ENCODE measurements at places on chromosomes 12 and 14. TPM values are rescaled to one million over a fixed set of nuclear protein-coding genes. Genes with fewer than 3 reads are reported as not detected.

Gene RNASE7
- not detected for total RNA-seq

Gene DDX54
- total RNA-seq: 66.1 TPM

DNA sequence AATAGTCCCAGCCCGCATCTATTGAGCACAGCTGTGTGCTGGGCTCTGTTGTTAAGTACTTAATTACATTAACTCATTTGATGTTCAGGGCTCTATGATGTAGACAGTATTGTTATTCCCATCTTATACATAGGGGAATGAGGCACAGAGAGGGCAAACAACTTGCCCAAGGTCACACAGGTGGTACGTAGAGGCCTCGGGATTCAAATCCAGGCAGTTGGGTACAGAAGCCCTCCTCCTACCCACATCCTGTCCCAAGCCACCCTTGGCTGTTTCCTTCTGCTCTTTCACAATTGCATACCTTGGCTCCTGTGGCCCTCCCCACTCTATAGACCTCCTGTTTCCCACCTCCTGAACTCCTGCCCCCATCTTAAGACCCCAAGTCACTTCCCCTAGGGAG is 10.0 kb upstream of the GPR68 start:
- peak overlapping the region; percentile 87 for H3K4me3 ChIP-seq
- H3K27ac ChIP-seq: no peak overlapping the region
- no peak for DNase-seq
- peaks cover 34% of the 10 kb centered on the region for H3K27me3 ChIP-seq

- H3K27ac ChIP-seq: no peak overlapping the region
- H3K36me3 ChIP-seq: no peaks in the 10 kb centered on the region
- DNase-seq: no peak
- H3K4me3 ChIP-seq: no peak overlapping the region
- H3K27me3 ChIP-seq: peaks cover 3% of the 10 kb centered on the region
- H3K4me1 ChIP-seq: peaks cover 11% of the 10 kb centered on the region
Measured at GRCh38 chr12:115233891-115234543, 550.0 kb upstream of the TBX3 start.

GRCh38 chr14:52073251-52073650 is 4.4 kb upstream of the NID2 start:
- no peak overlapping the region for H3K27ac ChIP-seq
- H3K4me1 ChIP-seq: peaks cover 17% of the 10 kb centered on the region
- H3K27me3 ChIP-seq: peaks cover 56% of the 10 kb centered on the region
- no peak overlapping the region for H3K4me3 ChIP-seq

Data from type B pancreatic cell (in vitro differentiated cells).